GM04503 (cell line): ENCODE measurements at places on chromosomes 6 and 20.

DNA sequence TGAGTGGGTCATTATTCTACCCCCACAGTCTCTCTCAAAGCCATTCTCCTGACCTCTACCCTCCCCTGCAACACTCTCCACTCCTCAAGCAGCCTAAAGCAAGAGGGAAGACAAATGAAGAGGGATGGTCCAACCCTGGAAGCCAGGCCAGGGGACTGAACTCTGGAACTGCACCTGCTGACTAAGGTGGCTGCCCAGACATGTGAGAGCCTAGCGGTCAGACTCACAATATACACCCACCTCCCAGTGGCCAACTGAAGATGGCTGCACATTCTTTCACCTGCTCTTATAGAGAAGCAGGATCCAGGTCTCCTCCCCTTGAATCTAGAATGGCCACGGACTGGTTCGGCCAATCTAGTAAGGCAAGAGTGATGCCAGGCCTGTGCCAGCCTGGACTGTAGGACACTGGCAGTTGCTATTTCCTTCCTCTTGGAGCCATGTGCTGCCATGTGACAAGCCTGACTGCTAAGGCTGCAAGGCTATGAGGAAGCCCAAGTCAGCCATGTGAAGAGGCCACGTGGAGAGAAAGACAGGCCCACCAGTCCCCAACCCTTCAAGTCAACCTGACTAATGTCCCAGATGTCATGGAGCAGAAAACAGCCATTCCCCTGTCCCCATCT is 31.8 kb downstream of the ACSS1 start:
- DNase-seq, result no peak

- no peak for DNase-seq
Observed at GRCh38 chr20:13348311-13349234, 127.5 kb downstream of the ISM1 start.

- DNase-seq, result peak; percentile 84
Observed at GRCh38 chr20:10924644-10925201, 250.9 kb upstream of the JAG1 start.

- peak; percentile 100 for DNase-seq
Observed at GRCh38 chr6:56938649-56939191, 16.2 kb upstream of the BEND6 start.

DNA sequence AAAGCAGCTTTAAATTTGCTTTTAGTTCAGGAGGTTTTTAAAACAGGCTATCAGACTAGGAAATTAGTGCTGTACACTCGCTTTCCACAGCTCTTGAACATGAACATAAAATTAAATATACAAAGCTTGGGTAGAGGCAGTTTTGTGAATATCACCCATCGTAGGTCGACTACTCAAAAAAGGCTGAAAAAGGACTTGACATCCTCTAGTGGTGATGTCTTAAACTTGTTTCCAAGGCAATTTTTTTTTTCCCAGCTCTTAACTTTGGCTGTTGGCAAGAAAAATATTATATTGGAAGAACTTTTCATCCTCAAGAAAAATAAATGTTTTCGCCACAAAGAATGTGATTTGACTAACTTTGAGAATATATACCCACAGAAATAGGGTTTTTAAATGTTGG is 2.9 kb downstream of the MAP7 start:
- DNase-seq, result no peak

GRCh38 chr6:4553387-4553786 is 222.8 kb upstream of the CDYL start:
- DNase-seq, result no peak

GRCh38 chr20:21808139-21808538 is 102.7 kb downstream of the PAX1 start:
- no peak for DNase-seq

DNA sequence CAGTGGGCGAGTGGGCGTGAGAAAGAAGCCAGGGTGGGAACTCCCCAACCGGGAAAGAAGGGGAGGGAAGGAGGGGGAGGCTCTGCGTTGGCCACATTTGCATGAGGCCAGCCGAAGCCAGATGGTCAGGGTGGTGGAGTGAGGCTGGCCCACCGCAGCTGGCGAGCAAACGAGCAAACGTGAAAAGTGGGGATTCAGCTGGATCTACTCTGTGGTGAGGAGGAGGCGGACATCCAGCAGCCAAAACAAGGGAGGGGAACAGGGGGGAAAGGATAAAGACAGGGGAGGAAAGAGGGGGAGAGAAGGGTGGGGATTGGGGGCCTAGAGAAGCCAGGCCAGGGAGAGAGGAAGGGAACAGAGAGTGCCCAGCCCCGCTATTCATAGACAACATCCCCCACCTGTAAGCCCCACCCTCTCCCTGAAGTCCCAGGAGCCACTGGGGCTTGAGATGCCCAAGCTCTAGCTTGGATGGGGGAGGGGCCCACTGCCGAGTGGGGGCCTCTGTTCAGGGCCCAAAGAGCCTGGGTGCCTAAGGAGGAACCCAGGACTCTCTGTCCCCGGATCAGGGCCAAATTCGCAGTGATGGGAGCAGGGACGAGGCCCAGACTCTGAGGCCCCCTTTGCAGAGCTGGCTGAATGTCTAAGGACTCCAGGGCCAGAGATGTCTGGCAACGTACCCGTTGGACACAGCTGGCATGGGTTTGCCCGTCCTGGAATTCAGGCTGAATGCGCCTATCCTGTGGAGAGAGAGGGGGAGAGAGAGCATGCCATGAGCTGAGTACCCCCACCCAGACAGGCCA is 45.1 kb downstream of the CPNE5 start:
- DNase-seq, result no peak

DNA sequence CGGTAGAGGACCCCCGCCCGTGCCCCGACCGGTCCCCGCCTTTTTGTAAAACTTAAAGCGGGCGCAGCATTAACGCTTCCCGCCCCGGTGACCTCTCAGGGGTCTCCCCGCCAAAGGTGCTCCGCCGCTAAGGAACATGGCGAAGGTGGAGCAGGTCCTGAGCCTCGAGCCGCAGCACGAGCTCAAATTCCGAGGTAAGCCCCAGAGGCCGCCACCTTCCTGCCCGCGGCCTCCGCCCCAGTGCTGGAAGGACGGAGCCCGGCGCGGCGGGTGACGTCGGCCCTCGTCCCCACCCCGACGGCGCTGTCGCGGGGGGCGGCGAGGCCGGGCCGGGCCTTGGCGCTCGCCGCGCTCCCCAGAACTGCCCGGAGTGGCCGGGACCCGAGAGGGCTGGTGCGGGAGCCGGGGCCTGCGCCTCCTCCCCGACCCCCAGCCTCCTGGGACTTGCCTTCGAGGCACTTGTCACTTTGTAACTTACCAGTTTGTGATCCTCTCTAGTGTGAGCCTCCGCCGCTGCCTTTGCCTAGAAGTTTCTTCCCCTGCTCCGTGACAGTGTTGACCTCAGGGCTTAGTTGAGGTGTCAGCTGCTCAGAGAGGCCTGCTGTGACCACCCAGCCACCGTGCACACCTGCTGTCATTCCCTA is 417 bp downstream of the VAPB start:
- no peak for DNase-seq

- DNase-seq, result peak; percentile 32
Observed at GRCh38 chr6:140988780-140989179, 1143.9 kb upstream of the GJE1 start.

- no peak for DNase-seq
Observed at GRCh38 chr6:108116546-108117426, 42.2 kb upstream of the OSTM1 start.

DNA sequence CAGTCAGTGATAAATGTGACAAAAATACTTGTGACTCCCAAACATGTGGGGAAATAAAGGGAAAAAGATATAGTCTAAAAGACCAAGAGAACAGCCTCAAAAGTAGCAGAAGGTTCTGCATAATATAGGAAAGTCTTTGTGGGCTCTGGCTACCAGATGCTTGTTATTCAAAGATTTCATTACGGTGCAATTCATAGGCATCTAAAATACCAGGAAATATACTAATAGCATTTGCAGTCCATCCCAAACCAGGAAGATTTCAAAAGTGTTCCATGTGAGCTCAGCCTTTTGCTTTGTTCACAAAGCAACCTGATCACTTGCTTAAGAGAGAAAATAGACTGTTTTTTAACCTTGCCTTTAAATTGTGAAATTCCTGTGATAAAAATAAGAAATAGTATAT is 506.7 kb upstream of the MARCKS start:
- DNase-seq, result no peak

DNA sequence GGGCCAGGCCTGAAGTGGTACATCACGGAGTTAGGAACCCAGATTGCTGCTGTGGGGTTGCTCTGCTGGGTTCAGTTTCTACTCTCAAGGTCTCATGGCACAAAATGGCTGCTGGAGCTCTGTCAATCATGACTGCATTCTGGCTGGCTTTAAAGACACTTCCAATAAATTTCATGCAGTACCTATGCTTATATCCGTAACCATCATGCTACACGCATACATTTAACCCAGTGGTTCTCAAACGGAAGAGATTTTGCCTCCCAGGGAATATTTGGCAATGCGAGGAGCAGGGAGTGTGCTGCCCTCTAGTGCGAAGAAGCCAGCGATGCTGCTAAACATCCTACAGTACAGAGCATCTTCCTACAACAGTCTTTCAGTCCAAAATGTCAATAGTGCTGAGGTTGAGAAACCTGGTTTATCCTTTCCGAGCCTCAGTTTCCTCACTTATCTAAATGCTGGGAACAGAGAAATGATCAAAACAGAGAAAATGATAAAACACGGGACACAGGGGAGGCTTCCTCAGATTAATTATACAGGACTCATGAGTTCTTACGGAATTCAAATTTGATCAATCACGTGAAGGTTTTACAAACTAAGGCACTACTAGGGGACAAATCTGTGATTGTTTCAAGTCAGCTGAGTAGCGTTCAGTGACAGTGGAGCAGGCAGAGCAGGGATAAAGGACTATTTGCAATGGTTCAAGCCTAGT is 9.6 kb upstream of the SLC2A10 start:
- DNase-seq, result no peak

DNA sequence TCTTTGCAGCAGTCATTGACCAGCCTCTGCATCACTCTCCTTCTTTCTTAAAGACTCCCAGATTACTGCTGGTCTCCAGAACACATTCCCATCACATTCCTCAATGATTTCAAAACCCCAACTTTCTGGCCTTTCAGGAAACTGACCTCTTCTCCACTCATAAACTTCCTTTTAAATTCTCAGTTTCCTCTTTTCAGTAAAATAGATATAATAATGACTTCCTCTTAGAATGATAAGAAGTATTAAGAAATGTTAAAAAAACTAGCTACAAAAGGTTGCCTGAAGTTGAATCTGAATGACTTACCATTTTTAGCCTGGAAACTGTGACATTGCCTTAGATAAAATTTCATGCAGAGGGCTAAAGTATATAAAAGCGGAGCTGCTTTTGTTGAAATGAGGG is 239.3 kb downstream of the OGFRL1 start:
- no peak for DNase-seq

DNA sequence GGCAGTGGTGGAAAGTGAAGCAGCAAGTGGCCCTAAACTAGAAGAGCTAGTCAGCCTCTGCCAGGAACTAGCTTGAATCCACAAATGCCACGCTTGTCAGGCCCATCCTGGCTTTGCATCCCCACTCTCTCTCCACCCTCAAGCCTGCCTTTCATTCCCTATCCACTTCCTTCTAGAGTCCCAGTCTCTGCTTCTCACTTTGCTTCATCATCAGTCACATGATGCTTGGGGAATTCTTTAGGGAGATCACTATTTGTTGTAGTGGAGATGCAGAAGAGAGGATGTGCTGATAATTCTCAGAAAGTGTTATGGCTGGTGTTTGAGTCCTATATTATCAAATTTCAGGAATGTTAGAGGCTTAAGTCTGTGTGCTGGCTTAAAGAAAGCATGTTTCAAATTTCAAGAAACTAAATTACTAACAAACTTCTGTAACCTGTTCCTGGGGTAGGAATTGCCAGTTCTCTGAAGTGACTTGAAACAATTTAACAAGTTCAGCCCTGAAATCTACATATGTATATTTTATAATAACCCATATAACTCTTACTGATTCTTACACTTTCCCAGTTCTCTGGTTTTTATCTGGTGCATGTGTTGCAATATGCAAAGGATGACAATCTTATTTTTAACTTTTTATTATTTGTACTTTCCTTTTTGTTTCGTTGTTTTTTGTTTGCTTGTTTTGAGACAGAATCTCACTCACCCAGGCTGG is 7.5 kb downstream of the TRIM39 start:
- no peak for DNase-seq

DNA sequence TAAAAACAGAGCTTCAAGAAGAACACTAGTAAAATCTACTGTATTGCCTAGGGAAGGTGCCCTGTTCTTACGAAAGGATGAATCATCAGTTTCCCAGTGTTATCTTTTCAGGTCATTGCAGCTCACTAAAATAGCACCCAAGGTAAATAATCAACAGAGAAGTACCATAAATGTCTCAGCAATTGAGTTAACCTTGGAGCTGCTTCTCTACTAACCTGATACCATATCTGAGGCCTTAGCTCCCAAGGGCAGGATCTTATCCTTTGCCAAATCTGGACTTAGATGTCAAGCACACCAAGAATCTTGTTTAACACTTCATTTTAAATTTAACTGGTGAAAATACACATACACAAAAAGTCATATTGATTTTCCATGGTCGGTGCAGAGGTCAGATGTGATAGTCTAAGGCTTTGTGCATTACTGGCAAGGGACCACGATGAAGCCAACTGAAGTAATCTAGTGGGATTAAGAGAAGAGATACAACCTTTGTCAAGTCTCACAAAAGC is 81.5 kb downstream of the EDN1 start:
- DNase-seq, result no peak
